ENCODE measurements at places on chromosomes 2 and 18. TPM values are rescaled to one million over a fixed set of nuclear protein-coding genes. Genes with fewer than 3 reads are reported as not detected.

DNA sequence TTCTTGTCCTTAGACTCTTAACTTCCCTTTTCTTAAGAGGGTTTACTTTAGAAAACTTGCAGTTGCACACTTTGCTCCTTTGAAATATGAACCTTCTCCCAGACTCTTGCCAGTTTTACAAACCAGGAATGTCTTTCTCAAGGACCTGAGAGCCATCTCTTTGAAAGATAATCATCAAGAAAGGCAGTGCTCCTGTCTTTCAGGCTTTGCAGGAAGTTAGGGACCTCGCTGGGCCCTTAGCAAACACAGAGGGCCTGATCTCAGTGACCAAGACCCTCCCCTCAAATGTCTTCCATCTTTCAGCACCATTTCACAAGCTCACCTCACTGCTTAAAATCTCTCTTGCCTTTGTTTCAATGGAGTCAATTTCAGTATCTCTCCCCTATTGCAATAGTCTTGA lies 32.0 kb upstream of the NYAP2 start:
- DNase-seq: no peak

- no peak for DNase-seq
Observed at GRCh38 chr2:201653221-201653620, 9.9 kb upstream of the TMEM237 start.

GRCh38 chr2:27074738-27075565 lies 3.5 kb upstream of the EMILIN1 start:
- DNase-seq: no peak

Gene UGGT1
- polyA plus RNA-seq: 7.0 TPM

Gene GREB1L
- polyA plus RNA-seq: not detected

All from kidney (tissue), 22 donors.